ENCODE measurements at places on chromosomes 7 and 10.

GRCh38 chr10:85666102-85666501 is 700.5 kb downstream of the GRID1 start:
- no peak for DNase-seq

GRCh38 chr7:55235115-55235514 is 130.0 kb upstream of the LANCL2 start:
- no peak for DNase-seq

DNA sequence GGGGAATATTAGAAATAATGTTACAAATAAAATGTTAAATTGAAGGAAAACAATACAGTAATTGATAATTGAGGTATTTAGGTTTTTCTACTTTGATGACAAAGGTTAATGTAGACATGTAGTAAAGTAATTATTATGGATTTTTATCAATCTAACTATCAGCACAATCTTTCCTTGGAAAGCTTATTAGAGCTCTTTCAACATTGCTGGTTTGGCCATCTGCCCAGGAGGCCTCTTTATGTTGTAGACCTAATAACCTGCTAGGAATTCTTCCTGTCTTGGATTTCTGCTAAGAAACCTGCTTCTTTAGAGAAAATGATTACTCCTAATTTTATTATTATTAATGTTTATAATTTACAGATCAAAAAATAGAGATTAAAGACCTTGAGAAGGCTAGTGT is 78.9 kb downstream of the CHRM2 start:
- DNase-seq: no peak

- no peak for DNase-seq
Observed at GRCh38 chr10:75091146-75091545, 20.3 kb upstream of the SAMD8 start.

DNA sequence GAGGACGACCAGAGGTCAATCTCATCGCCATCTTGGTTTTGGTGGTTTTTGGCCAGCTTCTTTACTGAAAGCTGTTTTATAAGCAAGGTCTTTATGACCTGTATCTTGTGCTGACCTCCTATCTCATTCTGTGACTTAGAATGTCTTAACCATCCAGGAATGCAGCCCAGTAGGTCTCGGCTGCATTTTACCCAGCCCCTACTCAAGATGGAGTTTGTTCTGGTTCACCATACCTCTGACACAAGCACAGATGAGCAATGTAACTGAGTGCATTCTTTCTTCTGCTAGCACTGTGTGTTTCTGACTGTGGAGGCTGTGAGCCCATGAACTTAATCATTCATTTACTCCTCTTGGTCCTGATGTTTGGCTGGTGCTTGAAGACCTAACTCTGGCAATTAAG is 794.5 kb upstream of the CELF2 start:
- no peak for DNase-seq

DNA sequence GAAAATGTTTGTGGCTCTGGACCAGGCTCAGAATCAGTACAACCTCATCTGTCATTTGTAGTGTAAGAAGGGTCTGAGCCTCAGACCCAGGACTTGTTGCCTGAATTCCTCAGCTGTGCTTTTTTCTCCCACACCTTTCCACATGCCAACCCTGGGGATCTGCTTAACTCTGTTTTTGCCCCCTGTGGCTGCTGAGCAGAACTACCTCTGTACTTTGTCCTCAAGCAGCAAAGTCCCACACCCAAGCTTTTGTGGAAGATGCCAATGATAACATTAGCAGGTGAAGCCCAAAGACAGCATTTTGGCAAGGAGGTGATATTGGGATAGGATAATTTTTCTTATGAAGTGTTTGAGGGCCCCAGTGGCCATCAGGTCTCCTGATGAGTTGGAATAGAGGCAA is 5.8 kb upstream of the CYP2C18 start:
- DNase-seq: no peak

DNA sequence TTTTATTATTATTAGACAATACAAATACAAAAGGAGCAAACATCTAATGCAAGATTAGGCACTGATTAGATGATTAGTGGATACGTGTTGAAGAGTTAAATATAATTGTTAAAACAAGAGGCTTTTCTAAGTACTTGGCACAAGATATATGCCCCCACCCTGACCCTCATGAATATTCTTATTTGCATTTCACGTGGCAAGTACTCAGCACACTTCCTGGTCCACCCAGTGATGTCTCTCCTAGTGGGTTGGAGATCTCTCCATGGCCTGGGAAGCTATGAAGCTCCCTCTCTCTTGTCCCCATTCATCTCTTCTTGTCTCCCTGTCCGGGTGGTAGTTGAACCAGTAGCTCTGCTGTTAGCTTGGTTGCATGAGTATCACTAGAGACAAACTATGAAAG is 375.3 kb downstream of the ADRA2A start:
- no peak for DNase-seq

DNA sequence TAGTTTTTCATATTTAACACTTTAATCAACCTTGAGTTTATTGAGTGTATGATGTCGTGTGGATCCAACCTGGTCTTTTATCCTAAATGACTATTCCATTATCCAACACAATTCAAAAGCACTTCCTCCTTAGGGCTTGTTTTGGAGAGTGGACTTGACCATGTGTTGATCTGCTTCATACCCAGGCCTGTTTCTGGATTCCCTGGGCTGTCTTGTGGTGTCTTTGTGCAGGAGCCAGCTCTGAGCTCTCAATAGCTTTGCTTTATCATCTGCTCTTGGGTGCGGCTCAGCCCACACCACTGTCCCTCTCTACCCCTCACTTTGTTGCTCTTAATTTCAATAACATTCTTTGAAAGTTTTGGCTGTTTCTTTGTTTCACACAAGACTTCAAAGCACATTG is 70.9 kb upstream of the CHST15 start:
- DNase-seq: no peak

- no peak for DNase-seq
Observed at GRCh38 chr10:48801001-48801421, 116.3 kb downstream of the WDFY4 start.

DNA sequence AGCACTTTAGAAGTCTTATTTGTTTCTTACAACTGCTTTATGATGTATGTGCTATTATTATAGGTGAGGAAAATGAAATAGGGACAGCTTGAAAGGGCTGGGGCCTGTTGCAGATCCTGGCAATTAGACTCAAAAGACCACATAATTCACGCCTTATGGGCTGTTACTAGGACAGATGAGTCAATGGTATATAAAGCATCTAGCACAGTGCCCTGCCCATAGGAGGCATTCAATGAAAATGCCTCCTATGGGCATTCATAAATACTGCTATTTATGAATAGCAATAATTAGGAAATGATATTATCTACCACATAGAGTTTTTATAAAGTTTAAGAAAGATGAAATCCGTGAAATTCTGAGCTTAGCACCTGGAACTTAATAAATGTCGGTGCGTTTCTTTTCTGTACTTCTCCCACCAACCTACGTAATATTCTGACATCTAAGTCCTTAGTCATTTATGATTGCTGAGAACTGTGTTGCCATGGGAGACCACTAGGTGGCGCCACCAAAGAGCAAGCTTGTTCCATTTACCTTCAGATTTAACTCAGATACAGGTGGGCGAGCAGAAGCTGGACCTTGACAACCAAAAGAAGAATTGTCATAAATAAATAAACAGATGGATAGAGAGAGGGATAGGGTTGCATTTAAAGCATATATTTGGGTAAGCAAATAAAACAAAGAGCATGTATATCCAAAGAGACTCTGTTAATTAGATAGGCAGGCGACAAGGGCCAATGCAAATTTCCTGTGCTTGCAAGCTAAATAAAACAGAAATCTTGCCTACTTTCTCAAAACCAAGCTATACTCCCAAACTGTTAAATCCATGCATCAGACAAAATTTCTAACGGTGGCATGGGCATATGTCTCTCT is 699.9 kb downstream of the INHBA start:
- no peak for DNase-seq

DNA sequence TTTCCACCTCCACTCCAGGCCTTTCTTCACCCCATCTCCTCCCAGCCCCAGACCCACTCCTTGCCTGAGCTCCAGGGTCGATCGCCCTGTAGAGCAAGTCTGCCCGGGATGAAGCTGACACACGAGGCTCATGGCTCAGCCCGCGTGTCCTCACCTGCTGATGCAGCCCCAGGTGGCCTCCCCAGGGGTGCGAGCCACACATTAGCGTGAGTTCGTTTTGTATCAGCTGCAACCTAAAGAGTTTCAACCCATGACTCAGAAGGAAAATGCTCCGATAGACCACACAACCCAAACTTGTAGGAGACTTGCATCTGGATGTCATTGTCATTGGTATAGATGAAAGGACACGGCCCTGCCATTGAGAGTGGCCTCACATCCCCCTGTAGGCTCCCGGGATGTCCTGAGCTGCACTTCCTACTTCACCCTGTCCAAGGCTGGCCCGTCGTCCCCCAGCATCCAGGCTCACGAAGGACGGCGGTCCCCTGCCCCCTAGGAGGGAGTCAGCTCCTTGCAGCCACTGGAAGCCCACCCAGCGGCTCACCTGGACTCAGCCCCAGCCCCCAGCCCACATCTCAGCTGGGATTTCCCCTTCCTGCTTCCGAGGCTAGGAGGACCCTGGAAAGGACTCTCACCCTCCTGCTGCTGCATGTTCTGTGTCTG is 97.7 kb downstream of the HTR5A start:
- no peak for DNase-seq

DNA sequence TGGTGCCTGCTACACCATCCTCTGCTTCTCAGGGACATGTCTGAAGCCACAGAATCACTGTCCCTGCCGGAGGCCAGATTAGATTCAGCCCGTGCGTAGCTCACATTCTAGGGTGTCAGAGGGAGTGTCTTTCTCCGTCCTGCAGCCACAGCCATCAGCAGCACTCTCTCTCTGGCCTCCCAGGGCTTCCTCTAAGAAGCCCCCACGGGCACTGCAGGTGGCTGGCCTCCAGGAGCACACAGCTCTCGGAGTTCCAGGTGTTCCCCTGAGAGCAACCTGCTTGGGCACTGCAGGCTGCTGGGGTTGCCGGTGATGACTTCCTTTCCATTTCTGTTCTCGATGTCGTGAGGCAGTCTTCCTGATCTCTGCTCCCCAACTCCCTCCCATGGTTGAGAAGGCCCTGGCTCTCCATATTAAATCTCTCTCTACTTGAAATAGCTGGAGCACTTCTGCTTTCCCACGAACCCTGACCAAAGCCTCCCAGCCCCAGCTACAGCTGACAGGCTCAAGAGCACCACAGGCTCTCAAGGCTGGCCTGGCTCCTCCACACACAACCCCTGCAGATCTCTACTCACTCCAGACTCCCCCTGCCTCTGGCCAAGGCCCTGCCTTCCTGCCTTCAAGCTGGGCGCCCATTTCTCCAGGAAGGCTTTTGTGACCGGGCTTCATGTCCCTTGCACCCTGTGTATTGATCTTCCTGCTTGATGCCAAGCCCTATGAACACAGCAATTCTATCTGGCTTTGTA is 49.0 kb upstream of the TMEM72 start:
- DNase-seq: no peak

DNA sequence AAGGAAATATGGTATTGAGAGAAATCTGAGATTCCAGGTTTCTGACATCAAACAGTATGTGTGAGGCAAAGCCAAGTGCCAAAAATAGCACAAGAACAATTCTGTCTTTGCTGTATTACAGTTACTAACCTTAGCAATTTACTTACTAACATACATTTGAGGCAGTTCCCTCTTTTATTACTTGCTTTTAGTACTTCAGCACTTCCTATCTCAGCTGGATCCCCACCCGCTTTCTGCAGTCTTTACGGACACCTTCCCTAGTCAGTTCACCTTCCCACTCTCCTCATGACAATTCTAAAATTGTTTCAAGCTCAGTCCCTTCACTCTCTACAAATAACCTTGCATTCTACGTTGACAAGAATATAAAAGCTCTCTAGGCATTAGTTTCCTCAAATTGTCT is 79.2 kb downstream of the ELAPOR2 start:
- no peak for DNase-seq

DNA sequence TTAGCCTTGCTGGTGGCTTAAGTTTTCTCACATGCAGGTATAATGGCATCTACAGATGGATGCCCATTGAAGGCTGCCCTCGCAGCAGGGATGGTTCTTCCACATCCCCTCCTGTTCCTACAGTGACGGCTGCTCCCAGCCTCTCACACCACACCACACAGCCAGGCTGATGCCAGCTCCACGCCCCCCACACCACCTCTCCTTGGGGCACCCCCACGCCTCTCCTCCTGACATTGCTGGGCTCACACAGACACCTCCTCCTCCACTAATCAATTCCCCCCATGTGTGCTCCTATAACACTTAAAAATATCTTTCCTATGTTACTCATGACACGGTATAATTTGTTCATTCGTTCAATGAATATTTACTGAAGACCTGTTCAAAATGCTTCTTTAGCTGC is 244.0 kb downstream of the WDR37 start:
- DNase-seq: no peak

GRCh38 chr10:35059481-35059880 is 30.7 kb downstream of the CUL2 start:
- no peak for DNase-seq

DNA sequence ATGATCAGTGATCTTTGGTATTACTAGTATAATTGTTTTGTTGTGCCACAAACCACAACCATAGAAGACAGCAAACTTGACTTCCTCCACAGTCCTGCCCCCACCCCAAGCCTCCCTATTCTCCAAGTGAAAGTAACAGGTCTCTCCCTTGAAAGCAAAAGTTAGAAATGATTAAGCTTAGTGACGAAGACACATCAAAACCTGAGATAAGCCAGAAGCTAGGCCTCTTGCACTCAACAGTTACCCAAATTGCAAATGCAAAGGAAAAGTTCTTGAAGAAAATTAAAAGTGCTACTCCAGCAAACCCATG is 7.5 kb downstream of the SAR1A start:
- no peak for DNase-seq

- no peak for DNase-seq
Observed at GRCh38 chr7:150371996-150372270, 3.3 kb downstream of the REPIN1 start.

DNA sequence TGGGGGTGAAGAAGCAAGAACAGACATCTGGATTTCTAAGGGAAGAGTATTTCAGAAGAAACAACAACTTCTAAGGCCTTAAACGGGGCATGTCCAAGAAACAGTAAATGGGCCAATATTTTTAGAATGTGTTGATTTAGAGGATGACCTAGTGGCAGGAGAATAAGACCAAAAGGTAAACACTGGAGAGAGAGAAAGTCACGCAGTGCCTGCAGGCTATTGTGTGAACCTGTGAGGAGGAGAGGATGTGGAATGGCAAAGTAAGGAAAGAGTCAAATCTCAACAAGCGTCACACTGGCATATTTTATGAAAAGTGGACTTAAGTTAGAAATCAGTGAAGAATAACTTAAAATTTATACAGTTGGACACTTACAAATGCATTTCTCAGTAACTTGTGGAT is 78.1 kb upstream of the EGFR start:
- DNase-seq: no peak
